Cardiac muscle cell (in vitro differentiated cells and primary cell): ENCODE measurements at places on chromosomes 3 and 15. TPM values are rescaled to one million over a fixed set of nuclear protein-coding genes. Genes with fewer than 3 reads are reported as not detected.

GRCh38 chr3:56005196-56005805 is 463.0 kb downstream of the ERC2 start:
- DNase-seq: no peak

DNA sequence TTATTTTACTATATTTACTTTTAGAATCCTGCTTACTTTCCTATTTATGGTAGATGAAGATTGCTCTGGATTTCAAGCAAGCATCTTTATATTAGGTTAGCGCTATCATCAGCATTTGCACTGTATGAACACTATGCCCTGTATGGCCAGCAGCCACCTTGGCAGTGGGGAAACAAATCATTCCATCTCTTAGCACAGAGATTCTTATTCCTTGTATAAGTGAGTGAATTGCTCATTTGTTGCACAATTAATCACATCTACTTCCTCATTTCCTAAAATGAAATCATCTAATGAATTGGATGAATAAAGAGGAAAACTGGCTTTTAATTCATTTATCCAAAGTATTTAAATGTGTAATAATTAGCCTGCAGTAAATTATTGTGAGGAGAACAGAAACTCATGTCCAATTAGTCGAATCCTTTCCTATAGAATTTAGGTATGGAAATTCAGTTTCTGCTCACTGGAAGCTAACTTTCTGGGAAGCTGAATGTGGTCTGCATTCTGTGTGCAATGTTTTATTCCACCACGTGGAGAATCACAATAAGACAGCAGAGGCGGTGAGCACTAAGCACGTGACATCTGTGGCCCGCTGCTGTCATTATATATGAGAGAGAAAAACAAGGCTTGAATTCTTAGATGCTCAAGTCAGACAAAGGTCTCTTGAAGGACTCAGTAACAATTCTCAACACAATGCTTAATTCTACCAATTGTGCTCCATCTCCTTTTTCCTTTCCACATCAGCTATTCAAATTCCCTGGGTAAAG is 93.4 kb downstream of the PEX5L start:
- DNase-seq: no peak

The PDE12 gene
- total RNA-seq: 7.4 and 10.2 TPM in 2 replicates

- DNase-seq: no peak
Observed at GRCh38 chr15:61364871-61365270, 135.8 kb upstream of the RORA start.

The ISLR gene
- total RNA-seq: 1.6 and 4.1 TPM in 2 replicates

- no peak for DNase-seq
Observed at GRCh38 chr15:35195649-35196048, 110.6 kb upstream of the NANOGP8 start.

The GXYLT2 gene
- total RNA-seq: 36.4 and 43.1 TPM in 2 replicates

- DNase-seq: no peak
Observed at GRCh38 chr3:32078085-32078634, 28.3 kb upstream of the GPD1L start.

- peak; percentile 59 for DNase-seq
Observed at GRCh38 chr3:33490641-33491241, 50.5 kb upstream of the UBP1 start.

GRCh38 chr15:88707771-88708654 is 69.2 kb downstream of the ISG20 start:
- no peak for DNase-seq

The ARNT2 gene
- 3.6 and 4.4 TPM in 2 replicates for total RNA-seq

DNA sequence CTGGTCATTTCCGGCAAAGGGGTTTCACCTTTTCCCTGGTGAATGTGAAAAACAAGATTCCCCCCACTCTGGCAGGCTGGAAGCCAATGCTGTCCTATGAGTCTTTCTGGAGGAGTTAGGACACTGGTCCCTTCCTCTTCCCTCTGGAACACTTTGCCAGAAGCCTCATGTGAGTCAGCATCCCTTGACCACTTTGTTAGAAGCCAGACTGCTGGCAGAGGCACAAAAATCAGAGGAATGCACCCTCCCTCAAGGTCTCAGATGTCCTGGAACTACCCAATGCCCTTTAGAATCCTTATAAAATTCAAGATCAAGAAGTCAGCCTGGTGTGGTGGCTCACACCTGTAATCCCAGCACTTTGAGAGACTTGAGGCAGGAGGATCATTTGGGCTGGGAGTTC is 26.6 kb downstream of the ITGB5 start:
- DNase-seq: no peak

DNA sequence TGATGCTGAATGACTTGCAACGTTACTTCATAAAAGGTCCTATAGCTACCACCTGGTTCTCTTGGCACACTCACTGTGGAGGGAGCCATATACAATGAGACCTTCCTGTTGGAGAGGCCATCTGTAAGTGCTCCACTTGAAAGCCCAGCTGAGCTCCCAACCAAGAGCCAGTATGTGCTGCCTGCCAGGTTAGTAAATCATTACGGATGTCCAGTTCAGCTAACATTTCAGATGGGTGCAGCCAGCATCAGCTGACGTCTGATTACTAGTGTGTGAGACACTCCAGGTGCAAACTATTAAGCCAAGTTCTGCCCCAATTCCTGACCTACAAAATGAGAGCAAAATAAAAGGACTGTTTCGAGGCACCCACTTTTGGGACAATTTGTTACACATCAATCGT is 274.4 kb upstream of the ROBO2 start:
- no peak for DNase-seq

The GRK7 gene
- total RNA-seq: not detected in 2 replicates

DNA sequence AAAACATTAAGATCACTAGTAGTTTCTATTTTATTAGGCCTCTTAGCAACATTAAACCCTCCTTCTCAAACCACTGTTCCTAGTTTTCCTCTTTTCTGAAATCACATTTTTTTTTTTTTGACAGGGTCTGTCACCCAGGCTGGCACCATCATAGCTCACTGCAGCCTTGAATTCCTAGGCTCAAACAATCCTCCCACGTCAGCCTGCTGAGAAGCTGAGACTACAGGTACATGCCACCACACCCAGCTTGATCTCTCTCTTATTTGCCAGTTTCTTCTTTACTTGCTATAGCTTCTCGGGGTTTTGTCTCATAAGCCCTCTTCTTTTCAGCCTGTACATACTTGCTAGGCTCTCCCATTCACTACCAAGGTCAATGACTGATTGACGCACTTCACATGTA is 28.0 kb downstream of the SENP8 start:
- no peak for DNase-seq

GRCh38 chr3:194935632-194936470 is 250.2 kb downstream of the FAM43A start:
- DNase-seq: no peak

The CACNA2D2 gene
- 6.8 and 8.7 TPM in 2 replicates for total RNA-seq

- DNase-seq: peak; percentile 38
Observed at GRCh38 chr3:169657351-169658124, 6.0 kb downstream of the MECOM start.

DNA sequence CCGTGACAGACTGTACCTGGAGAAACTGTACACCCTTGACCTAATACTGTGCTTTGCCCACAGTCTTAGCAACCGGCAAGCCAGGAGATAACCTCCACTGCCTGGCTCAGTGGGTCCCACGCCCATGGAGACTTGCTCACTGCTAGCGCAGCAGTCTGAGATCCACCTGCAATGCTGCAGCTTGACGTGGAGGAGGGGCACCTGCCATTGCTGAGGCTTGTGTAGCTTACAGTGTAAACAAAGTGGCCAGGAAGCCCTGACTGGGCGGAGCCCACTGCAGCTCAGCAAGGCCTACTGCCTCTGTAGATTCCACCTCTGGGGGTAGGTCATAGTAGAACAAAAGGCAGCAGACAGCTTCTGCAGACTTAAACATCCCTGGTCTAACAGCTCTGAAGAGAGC is 189.3 kb downstream of the EDEM1 start:
- no peak for DNase-seq

- peak; percentile 52 for DNase-seq
Observed at GRCh38 chr15:36793205-36793873, 213.9 kb downstream of the CDIN1 start.

DNA sequence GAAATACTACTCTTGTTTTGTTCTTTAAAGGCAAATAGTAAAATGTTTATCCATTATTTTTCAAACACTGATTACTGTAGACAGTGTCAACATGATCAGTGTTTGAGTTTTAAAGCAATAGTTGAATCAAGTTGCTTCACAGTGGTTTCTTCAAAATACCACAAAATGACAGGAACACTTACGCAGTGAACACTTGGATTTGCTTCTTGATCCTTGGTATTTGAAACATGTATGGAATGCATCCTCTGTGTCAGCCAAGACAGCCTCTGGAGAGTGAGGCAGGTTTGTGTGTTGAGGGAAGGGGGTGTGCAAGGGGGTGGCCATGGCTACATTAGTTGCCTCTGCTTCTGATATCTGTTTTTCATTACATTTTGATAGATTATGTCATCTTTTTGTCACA is 413.0 kb downstream of the RBMS3 start:
- DNase-seq: peak; percentile 97

DNA sequence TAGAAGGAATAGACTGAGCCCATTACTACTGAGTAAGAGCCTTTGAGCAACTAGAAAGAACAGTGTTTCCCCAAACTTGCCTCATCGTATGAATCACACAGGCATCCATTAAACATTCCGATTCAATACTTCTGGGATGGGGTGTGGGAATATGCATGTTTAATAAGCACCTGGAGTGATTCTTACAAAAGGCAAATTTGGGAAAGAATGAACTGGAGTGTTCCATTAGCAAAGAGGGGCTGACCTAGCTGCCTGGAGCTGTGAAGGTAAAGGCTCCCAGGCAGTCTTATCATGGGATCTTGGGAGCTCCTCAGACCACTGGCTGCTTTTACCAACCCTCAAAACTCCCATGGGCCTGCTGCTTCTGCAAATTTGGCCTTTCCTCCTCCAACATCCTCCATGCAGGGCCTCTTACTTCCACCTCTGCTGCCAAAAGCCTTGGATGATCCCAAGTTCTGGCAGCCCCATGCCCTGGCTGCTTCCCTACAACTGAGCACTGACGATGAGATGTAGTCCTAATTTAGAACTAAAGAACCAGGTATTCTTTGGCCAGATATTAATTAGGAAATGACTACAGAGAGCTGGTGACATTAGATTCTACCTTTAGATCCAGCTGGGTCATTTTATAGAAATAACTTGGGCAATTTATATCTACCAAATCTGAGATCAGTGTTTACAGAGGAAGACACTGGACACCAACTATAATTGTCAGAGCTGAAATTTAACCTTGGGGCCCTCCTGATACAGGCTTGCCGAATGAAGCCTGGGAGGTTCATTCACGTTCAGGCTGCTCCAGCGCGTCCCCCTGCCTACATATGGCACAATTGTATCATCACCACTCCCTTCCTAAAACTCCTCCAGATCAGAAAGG is 11.2 kb upstream of the HOMER2 start:
- DNase-seq: no peak

- no peak for DNase-seq
Observed at GRCh38 chr3:187122261-187122660, 17.0 kb downstream of the RPL39L start.

DNA sequence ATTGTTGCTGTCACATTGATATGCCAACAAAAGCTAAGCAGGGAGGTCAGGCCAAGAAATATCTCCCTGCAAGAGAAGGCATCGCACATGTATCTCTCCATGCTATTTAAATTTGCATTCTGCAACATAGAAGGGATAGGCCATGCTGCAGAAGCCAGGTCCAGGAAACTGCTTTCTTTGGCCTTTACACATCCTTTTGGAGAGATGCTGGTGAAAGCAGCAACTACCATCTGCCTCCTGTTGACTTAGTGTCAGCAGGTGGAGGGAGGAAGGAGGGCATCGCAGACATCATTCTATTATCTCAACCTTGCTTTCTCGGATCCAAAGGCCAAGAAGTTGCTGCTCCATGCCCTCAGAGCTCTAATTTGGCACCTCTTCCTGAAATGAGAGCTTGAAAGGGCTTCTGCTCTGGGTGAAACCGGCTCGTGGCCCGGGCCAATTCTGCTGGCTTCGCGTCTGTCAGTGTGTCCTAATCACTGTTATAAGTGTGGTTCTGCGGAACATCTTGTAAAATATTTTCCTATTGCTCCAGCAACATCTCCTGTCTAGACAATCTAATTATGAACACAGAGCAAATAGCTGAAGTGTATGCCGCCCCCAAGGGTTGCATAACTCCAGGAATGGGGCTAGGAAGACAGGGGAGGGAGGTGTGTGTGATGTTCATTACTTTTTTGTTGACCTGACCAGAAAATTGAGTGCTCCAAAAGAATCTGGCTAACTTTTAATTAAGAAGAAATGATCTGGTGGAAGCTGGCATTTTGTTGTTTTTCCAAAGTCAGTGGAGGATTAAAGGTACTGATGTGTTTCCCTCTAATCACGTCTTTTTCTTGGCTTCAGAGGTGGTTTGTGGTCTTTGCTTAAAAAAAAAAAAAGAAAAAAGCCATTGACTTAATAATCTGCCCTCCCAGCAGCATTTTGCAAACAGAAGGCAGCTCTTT is 89.1 kb downstream of the TPRG1 start:
- DNase-seq: no peak

- DNase-seq: no peak
Observed at GRCh38 chr3:123140550-123140949, 61.2 kb upstream of the SEC22A start.

The CX3CR1 gene
- total RNA-seq: 0.48 and 0.56 TPM in 2 replicates

DNA sequence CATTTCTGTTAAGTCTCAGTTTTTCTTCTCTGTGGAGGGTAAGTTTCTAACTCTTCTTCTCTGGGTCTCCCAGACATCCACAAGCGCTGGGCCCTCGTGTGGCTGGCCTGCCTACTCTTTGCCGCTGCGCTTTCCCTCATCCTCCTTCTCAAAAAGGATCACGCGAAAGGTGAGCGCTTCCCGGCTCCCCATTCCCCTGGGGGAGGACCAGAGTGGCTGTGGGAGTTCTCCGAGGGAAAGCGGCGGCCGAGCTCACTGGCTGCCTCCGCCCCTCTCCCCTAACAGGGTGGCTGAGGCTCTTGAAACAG is 1.1 kb upstream of the CRELD1 start:
- DNase-seq: no peak

GRCh38 chr15:33720952-33721351 is 247.3 kb upstream of the CHRM5 start:
- peak; percentile 50 for DNase-seq

The MGA gene
- 22.7 and 48.8 TPM in 2 replicates for total RNA-seq

- DNase-seq: peak; percentile 24
Observed at GRCh38 chr3:190345878-190346277, 23.6 kb upstream of the CLDN1 start.

DNA sequence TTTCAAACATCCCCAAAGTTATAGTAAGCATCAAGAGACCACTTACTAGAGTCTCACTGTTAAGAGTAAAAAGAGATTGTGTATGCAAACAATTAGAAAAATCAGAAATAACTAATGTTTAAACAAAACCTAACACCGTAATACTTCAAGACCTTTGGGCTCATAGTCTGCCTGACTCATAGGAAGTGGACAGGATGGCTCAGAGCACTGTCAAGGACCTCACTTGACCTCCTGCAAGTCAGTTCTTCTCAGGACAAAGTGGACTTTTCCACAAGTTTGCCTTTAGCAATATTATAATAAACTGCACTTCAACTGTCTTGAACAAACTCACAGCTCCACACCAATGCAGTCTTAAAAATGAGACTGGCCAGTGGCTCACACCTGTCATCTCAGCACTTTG is 34.8 kb downstream of the IL12A start:
- DNase-seq: no peak

The RPUSD2 gene
- total RNA-seq: 20.3 and 22.7 TPM in 2 replicates

- no peak for DNase-seq
Observed at GRCh38 chr15:95995375-95996168, 334.9 kb upstream of the NR2F2 start.
